ENCODE measurements at places on chromosomes 7 and 10.

GRCh38 chr7:128177768-128178550 lies 63.1 kb upstream of the LEP start:
- DNase-seq, result no peak

DNA sequence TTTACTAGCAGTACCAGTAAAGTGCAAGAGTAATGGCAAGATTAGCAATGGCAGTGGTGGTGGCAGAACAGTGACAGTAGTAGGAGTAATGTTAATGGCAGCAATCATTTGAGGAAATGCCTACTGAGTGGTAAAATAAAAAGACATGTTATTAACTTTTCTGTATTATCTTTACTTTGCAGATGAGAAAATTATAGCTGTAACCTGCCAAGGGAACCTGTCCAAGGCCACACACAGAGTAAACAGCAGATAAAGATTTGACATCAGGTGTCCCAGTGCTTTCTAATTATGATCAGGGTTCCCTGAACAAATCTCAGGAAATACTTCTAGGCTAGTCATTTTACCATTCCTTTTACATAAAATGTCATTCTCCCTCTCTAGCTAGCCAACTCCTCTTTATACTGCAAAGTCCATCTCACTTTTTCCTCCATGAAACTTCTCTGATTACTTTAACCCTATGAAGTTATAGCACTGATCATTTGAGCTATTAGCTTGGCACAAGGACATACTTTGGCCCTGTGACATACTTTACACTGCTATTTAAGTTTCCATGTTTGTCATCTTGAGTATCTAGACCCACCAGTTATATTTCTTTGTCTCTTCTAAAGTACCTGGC lies 219.1 kb downstream of the TAX1BP1 start:
- DNase-seq, result no peak

GRCh38 chr7:55405856-55406541 lies 40.9 kb downstream of the LANCL2 start:
- DNase-seq, result no peak

- no peak for DNase-seq
These were observed 330.8 kb downstream of the EXOC4 start for GRCh38 chr7:133583545-133584171.
